ENCODE measurements at places on chromosomes 12 and 14. TPM values are rescaled to one million over a fixed set of nuclear protein-coding genes. Genes with fewer than 3 reads are reported as not detected.

Gene PLCZ1
- total RNA-seq: 0.82 TPM

Gene CATSPERB
- 1.9 TPM for total RNA-seq

Gene PLA2G1B
- 0.64 TPM for total RNA-seq

Gene IFI27
- 5.6 TPM for total RNA-seq

Gene LTB4R
- total RNA-seq: 3.5 TPM

Gene INF2
- total RNA-seq: 4.2 TPM

Gene TC2N
- total RNA-seq: 12.3 TPM

Gene RHOJ
- 16.2 TPM for total RNA-seq

Gene RTL1
- under 0.01 TPM for total RNA-seq

Gene SRSF5
- total RNA-seq: 161 TPM

Gene TAS2R8
- 1.5 TPM for total RNA-seq

Gene SINHCAF
- total RNA-seq: 45.0 TPM

Gene IRAK3
- total RNA-seq: 12.6 TPM

Gene NANOG
- total RNA-seq: 0.27 TPM

Gene TBX3
- total RNA-seq: 3.7 TPM

Gene MIP
- total RNA-seq: not detected

Gene SYNJ2BP
- 26.2 TPM for total RNA-seq

Gene FGF6
- not detected for total RNA-seq

Gene KICS2
- 7.2 TPM for total RNA-seq

Gene SMARCD1
- 61.9 TPM for total RNA-seq

Gene ANKS1B
- 331 TPM for total RNA-seq

Gene TAS2R20
- 19.2 TPM for total RNA-seq

Gene PRH1
- 105 TPM for total RNA-seq

Gene PIWIL1
- total RNA-seq: 0.45 TPM

Gene POTEG
- total RNA-seq: not detected

Gene ASIC1
- 20.5 TPM for total RNA-seq

Gene GLIPR1L1
- total RNA-seq: not detected

Gene SERPINA3
- total RNA-seq: 0.73 TPM

Gene TNS2
- total RNA-seq: 26.7 TPM

Gene KCNK10
- 23.4 TPM for total RNA-seq

Gene FAM181A
- total RNA-seq: 2.4 TPM

Gene CISTR
- total RNA-seq: not detected

Gene DBX2
- total RNA-seq: 0.73 TPM

Gene GEMIN2
- 26.0 TPM for total RNA-seq

Gene KCNH3
- total RNA-seq: 2.2 TPM

Gene LRTM2
- 3.5 TPM for total RNA-seq

Gene ANO4
- total RNA-seq: 44.3 TPM

Gene PRR13
- 6.2 TPM for total RNA-seq

Gene PTPN21
- 13.2 TPM for total RNA-seq

Gene FAM222A
- 8.4 TPM for total RNA-seq

Gene LMNTD1
- 1.1 TPM for total RNA-seq

Gene MYO1H
- 0.09 TPM for total RNA-seq

Gene ENO2
- total RNA-seq: 95.4 TPM

Gene NRL
- 1.5 TPM for total RNA-seq
